Dermis microvascular lymphatic vessel endothelial cell (primary cell): ENCODE measurements at places on chromosomes 12 and 14. TPM values are rescaled to one million over a fixed set of nuclear protein-coding genes. Genes with fewer than 3 reads are reported as not detected.

Gene KCNA5
- not detected in 2 replicates for total RNA-seq

Gene CLEC6A
- total RNA-seq, result not detected in 2 replicates

Gene NELL2
- total RNA-seq, result not detected in 2 replicates

Gene PA2G4
- total RNA-seq, result 91.8 and 130 TPM in 2 replicates

Gene RHOJ
- total RNA-seq, result 65.9 and 163 TPM in 2 replicates

Gene IRAK3
- 9.5 and 14.5 TPM in 2 replicates for total RNA-seq

Gene PLCZ1
- total RNA-seq, result not detected in 2 replicates

Gene TMEM52B
- not detected in 2 replicates for total RNA-seq

Gene EMC9
- total RNA-seq, result 16.4 and 23.1 TPM in 2 replicates

Gene BHLHE41
- under 0.01 and 0.13 TPM in 2 replicates for total RNA-seq

Gene ACSM4
- not detected in 2 replicates for total RNA-seq

Gene ADCY6
- total RNA-seq, result 27.2 and 35.7 TPM in 2 replicates

Gene BDKRB2
- under 0.01 and 0.26 TPM in 2 replicates for total RNA-seq

Gene PMCH
- total RNA-seq, result not detected in 2 replicates

Gene TAS2R30
- 1.3 and 2.0 TPM in 2 replicates for total RNA-seq

Gene ZNF268
- 22.3 and 34.5 TPM in 2 replicates for total RNA-seq

Gene TEX52
- total RNA-seq, result not detected in 2 replicates

Gene SOAT2
- total RNA-seq, result not detected in 2 replicates

Gene PGAM5
- 37.0 and 50.8 TPM in 2 replicates for total RNA-seq

Gene GLT8D2
- 3.9 and 4.8 TPM in 2 replicates for total RNA-seq

Gene CNOT2
- 81.9 and 112 TPM in 2 replicates for total RNA-seq

Gene TROAP
- total RNA-seq, result 5.1 and 9.6 TPM in 2 replicates

Gene OASL
- total RNA-seq, result 0.25 and 0.26 TPM in 2 replicates

Gene GSKIP
- 21.6 and 23.3 TPM in 2 replicates for total RNA-seq

Gene FBXO21
- 95.0 and 117 TPM in 2 replicates for total RNA-seq

Gene TTC9
- 0.13 and 0.25 TPM in 2 replicates for total RNA-seq

Gene SLC17A8
- total RNA-seq, result not detected in 2 replicates

Gene NYNRIN
- 3.3 and 4.2 TPM in 2 replicates for total RNA-seq

Gene TSPAN19
- 0.13 TPM in 2 replicates for total RNA-seq
